ENCODE measurements at places on chromosomes 1 and 21.

- no peak for DNase-seq
Measured at GRCh38 chr1:184433956-184434502, 47.2 kb downstream of the C1orf21 start.

DNA sequence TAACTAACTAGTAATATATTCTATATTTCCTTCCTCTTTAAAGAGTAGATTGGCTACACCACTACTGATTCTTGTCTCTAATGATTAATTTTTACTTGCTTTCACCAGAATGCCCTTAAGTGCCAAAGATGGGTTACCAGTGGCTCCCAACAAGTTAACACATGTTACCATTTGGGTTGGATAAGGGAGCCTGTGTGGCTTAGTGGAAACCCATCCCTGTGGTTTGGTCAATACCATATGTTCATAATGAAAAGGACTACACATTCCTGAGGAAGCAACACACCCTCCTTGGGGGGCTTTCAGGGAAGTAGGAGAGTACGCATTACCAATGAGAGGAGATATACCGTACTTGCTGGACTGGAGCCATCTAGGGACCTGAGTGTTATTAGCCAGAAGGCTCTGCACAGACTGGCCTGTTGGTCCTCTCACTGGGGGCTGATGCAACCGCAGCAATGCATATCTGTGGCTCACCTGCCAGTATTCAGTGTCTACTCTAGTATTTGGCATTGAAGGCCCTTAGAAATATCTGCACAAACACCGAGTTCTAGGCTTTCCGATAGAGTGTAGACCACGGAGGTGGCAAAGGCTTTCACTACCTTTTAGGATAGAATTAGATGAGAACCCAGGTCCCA, 29.3 kb upstream of the PLXNA2 start:
- DNase-seq = no peak

DNA sequence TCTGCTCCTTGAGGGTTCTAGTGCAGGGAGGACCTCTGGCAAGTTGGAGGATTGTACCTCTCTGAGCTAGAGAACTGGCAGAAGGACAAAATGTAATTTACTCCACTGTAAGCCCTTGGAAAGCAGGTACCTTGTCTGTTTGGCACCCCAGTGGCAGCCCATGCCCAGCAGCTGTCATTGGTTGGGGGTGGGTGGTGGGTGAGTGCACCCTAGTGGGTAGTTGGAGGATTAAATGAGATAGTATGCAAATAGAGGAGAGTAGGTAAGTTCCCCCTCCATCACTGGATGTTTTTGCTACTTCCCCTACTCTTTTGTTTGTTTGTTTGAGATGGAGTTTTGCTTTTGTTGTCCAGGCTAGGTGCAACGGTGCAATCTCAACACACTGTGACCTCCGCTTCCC, 69.8 kb downstream of the RYR2 start:
- DNase-seq = no peak

GRCh38 chr21:42633858-42634257, 19.6 kb upstream of the PDE9A start:
- DNase-seq = no peak

DNA sequence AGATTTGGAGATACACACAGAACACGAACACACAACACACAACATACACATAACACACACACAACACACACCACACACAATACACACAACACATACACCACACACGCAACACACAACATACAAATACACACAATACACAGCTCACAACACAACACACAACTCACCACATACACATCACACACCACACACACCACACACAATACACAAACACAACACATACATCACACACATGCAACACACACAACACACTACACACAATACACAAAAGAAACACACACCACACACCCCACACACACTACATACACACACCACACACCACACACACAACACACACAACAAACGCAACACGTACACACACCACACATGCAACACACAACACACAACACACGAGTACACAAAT, 29.1 kb upstream of the C1orf174 start:
- no peak for DNase-seq

Data from urinary bladder (tissue), 4 donors.